ENCODE measurements at places on chromosomes 6 and 20. TPM values are rescaled to one million over a fixed set of nuclear protein-coding genes. Genes with fewer than 3 reads are reported as not detected.

Gene ELOVL2
- total RNA-seq, result 0.85 TPM

Gene BPI
- 0.10 TPM for total RNA-seq

DNA sequence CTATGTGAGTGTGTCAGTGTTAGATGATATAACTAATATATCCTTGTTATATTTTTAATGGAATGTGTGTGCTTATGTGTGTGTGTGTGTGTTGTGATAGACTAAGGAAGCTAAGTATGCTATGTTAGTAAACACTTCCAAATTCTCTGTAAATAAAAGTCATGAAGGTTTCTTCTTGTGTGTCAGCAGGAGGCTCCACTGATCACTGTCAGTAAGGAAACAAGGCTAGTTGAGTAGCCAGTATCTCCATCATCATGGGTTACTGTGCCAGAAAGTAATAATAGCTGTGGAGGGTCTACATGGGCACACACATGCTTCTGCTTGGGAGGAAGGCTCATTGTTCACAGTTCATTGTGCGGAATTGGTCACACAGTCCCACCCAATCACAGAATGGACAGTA is 302.8 kb upstream of the RNF217 start:
- no peak for DNase-seq

GRCh38 chr6:130148181-130148580 is 74.6 kb downstream of the SAMD3 start:
- peak; percentile 5 for DNase-seq
